ENCODE measurements at places on chromosomes 7 and 10.

DNA sequence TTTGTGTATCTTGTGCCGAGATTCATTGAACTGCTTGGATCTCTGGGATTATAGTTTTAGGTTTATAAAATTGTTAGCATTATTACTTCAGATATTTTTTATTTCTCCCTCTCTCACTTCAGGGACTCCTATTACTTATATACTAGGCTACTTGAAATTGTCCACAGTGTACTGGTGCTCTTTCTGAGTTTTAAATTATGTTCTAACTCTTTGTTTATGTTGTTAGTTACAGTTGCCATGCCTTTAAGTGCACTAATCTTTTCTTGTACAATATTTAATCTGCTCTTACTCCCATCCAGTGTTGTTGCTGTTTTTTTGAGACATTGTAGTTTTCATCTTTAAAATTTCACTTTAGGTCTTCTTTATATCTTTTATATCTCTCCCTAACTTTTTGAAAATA is 13.1 kb downstream of the PLEKHS1 start:
- no peak for DNase-seq

DNA sequence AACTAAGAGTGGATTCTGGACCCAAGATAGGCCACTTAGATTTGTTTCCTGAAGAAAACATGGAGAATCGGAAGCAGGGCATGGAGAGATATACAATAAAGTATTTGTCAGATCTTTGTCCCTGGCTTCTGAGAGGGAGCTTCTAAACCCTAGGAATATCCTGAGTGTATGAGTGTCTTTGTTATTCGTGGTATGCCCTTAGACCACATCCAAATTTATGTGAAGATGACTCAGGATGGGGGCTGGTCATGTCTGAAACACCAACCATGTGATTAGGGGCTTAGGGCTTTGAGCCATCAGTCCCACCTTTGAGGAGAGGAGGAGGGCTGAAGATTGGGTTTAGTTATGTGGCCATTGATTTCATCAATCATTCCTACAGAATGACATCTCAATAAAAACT is 69.7 kb upstream of the PLPP4 start:
- no peak for DNase-seq

- no peak for DNase-seq
Measured at GRCh38 chr10:51878695-51879094, 179.3 kb upstream of the CSTF2T start.

- no peak for DNase-seq
Measured at GRCh38 chr7:47543056-47543455, 38.9 kb downstream of the TNS3 start.

DNA sequence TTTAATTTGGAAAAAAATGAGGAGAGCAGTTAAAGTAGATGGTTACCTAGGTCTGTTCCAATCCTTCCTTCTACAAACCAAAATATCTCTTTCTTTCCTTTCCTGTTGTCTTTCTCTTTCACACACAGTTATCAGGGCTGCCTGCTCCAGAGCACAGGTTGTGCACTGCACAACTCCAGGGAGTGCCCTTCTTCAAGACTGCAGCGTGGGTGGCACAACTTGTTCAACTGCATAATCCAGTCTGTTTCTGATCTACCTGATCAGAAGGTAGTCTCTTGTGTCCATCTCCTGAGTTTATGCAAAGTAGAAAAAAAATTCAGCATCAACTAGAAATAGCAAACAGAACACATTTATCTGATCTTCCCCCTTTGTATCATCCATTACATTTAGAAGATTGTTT is 78.1 kb upstream of the COL13A1 start:
- no peak for DNase-seq

- DNase-seq: peak; percentile 47
Measured at GRCh38 chr7:12715372-12716133, 28.1 kb downstream of the ARL4A start.

DNA sequence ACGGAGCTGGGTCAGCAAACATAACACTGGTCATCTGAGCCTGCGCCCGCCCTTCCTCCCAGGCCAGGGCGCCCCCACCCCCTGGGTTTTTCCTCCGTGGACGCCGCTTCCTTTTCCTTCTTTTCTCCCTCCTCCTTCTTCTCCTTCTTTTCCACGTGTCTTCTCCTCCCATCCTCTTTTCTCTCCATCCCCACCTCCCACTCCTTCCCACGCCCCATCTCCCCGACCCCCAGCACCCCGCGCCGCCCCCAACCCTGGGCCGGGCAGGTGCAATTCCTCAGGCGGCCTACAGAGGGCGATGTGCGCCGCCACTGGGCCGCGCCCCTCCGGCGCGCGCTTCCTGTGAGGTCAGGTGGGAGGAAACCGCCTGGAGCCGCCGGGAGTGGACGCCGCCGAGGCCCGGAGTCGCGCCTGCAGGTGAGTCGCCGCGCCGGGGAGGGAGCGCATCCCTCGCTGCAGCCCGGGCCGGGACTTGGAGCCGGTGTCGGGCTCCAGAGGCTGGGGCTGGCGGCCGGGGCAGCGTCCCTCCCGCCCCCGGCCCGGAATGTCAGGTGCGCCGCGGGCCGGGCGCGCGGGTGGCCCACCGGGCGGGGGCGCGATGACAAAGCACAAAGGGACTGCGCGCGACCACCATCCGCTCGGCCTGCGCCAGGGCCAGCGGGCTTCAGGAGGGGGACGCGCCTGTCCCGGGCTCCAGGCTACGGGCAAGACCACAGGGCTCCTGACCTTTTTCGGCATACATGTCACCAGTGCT is at the start of gene FAM241B:
TSS of gene FAM241B (plus strand) at position 351 of the 754 bp plus-strand sequence. CDS start 1,497 bp downstream, outside the sequence.
- DNase-seq: peak; percentile 79

DNA sequence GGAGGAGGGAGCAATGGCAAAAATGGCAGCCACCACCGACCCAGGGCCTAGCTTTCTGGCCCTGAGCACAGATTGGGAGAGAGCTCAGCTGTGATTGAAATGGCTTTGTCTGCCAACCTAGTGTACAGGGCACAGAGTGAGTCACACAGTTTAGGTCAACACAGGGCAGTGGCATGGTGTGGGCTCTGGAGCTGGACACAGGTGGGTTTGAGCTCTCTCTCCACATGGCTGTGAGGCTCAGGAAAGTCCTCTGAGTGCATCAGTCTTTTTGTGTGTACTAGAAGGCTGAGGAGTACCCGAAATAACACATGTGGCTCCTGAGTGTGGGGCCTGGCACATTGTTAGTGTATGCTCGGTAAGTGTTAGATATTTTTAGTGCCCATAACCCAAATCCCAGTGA is 60.2 kb upstream of the LOXL4 start:
- DNase-seq: no peak

DNA sequence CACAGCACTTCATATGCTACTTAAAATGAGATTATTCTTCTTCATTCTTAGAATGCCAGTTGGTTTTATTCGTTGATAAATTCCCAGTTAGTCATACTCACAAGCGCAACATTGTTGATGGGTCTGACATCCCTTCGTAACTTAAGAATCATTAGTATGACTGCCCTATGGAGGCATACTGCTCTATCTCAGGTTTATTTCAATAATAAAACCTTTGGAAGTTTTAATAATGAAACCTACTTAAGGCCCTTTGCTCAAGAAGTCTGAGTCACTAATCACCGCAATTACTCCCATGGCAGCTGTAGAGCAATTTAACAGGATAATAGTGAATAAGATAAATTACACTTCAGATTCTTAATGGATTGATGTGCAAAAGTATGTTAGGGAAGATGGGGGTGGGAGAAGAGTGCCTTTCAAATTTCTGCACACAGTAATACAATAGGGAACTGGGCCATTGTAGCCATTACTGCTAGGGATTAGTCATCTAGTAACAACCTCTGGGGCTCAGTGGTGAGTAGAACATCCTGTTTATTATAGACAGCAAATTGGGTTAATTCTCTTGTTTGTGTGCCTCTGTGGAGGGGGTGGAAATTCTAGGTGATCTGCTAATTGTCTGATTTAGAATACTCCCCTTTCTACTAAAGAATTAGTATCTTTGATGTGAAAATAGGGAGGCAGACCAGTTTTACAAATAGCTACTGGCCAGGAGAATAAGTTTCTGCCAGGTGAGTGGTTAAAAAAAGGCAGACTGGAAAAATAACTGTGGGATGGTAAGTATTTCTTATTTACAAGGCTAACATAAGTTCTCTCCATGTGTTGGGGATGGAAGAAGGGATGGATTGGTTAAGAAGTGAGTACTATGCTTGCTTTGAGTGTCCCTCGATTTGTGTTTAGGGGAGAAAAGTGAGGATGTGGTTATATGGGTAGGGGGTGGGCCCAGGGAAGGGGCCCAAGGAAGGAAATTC is 74.5 kb upstream of the VKORC1L1 start:
- DNase-seq: no peak

- DNase-seq: no peak
Measured at GRCh38 chr10:46323176-46323575, 36.4 kb downstream of the ANTXRL start.

DNA sequence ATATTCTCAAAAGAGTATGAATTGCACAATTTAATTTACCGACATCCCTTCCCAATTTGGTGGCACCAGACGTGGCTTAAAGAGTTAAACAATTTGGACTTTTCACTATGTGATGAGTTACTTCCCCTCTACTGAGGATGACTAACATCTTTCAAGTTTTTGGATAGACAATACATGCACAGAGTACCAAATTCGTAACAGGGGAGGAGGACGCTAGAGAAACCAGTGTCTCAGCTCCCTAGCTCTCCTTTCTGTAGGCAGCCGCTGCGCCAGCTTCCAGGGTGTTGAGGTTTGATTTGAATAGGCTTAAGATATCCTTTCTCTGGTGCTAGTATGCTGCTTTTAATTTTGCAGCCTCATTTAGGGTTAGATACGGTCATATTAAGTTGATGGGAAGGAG is 69.2 kb downstream of the GNA12 start:
- no peak for DNase-seq

GRCh38 chr10:45425621-45426563 is 51.9 kb downstream of the ALOX5 start:
- no peak for DNase-seq

DNA sequence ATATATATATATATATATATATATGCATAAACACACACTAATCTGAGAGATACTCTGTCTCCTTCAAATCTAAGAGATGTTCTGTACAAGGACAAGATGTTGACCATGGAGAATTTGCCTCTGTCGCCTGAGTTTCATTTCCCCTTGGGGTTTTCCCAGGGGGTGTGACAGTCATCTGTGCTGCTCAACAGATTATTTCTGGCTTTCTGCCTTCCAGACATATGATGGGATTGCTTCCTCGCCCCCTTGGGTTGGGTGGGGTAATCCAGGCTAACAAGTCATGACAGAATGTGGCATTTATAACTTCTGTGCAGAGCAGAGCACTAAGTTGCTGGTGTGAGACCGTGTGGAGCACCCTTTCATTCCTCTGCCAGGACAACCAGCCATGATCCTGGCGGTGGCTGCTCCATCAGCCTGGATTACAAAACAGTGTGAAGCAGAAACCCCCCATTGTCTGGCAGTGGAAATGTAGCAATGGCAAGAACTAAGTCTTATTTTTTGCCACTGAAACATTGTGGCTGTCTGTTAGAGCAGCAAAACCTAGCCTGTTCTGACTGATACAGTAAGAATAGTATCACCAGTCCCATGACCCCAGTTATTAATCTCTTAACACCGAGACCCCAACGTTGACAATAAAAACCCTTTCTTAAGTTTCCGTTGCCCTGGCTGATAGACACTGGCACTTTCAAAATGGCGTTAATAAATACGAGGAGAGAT is 13.7 kb upstream of the USP6NL start:
- peak; percentile 27 for DNase-seq

DNA sequence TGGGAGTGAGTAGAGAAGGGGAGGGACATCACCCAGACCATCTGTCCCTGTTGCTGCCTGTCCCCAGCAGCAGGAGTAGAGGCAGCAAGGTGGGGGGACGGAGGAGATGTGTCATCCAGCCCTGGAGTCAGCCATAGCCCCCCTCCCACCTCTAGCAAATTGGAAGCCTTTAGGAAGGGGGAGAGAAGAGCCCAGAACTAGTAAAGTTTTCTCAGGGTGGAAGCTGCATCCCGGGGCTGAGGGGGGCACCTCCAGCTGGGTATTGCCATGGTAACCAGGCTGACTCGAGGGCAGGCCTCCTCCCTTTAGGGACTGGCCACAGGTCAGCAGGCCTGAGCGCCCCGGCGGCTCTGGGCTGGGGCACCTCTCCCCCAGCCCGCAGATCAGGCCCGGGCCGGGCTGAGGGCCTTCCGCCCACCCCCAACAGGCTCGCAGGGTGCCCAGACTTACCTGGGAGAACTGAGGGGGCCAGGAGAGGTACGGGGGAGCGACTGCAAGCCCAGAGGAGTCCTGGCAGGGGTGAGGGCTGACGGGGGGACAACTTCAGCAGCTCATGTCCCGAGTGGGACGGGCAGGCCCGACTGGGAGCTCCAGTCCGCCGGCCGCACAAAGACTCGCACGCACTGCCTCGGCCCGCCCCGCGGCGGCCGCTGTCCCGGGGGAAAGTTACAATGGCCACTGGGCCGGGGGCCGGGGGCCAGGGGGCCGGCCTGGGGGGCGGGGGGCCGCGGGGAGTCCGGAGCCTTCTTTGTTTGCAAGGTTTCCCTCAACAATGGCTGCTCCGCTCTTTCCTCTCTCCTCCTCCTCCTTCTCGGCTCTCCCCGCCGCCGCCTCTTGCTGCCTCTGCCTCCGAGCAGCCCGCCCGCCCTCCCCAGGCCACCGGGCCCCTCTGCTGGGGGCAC is 6.0 kb downstream of the LDB1 start:
- DNase-seq: no peak

DNA sequence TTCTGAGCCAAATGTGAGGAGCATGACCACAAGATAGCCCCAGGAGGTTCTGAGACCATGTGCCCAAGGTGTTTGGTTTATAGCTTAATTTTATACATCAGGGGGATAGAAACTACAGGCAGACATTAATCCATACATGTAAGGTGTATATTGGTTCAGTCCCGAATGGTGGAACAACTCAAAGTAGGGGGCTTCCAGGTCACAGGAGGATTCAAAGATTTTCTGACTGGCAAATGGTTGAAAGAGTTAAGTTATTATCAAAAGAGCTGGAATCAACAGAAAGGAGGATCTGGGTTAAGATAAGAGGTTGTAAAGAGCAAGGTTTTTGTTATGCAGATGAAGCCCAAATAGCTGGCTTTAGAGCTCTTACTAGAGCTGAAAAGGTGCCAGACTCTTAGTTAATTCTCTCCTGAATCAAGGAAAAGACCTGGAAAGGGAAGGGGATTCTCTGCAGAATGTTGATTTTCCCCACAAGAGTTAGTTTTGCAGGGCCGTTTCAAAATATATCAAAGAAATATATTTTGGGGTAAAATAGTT is 640.0 kb downstream of the IPMK start:
- no peak for DNase-seq

DNA sequence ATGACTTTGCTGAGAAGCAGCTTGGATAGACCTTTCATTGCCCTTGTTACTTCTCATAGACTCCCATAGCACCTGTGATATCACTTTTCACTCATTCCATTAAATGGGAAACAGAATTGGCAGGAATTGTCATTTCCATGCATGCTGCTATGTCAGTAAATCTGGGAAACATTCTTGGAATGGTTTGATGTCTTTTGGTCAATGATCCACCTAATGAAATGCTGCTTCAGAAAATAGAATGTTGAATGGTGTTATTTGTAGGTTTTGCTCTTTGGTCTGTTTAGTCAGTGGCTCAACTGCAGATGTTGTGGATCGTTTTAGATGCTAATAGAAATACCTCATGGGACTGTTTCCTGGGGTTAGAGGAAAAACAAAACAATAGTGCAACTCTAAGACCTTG is 127.8 kb downstream of the PLPP4 start:
- DNase-seq: no peak

All from activated naive CD8-positive, alpha-beta T cell treated with anti-CD3 and anti-CD28 coated beads, Interleukin-2, amount 50 U/mL, for 24 hours (primary cell).